ENCODE measurements at places on chromosomes 1 and 21.

GRCh38 chr1:152520561-152521090, 6.3 kb downstream of the CRCT1 start:
- no peak for DNase-seq

DNA sequence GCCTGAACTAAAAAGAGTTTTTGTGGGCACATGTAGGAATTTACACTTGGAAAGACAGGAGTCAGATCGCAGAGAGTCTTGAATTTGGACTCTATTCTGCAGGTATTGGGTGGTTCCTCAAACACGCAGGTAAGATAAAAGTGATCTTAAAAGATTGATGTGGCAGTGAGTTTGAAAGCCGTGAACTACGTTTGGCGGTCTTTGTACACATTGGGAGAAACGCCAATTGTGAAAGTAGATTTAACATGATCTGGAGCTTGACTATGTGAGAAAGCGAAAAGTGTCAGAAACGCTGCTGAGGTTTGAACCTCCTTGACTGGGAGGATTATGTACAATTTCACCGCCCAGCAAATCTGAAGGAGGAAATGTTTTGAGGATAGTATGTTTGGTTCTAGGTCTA, 1.5 kb upstream of the PPP2R5A start:
- DNase-seq: no peak

DNA sequence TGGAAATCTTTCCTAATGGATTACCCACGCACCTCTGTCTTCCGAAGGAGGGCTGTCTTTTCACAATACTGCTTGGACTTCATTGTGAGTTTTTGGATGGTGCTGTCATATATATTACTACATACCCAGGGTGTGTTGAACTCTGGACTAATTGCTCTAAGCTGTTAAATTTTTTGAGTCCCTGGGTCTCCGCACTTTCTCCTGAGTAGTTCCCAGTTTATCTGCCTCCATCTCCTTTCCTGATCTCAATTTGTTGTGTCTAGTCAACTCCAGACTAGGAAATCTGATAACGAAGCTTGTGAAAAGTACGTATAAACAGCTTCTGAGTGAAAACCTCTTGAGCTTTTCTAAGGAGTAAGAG, 211.1 kb downstream of the ROR1 start:
- DNase-seq: no peak

DNA sequence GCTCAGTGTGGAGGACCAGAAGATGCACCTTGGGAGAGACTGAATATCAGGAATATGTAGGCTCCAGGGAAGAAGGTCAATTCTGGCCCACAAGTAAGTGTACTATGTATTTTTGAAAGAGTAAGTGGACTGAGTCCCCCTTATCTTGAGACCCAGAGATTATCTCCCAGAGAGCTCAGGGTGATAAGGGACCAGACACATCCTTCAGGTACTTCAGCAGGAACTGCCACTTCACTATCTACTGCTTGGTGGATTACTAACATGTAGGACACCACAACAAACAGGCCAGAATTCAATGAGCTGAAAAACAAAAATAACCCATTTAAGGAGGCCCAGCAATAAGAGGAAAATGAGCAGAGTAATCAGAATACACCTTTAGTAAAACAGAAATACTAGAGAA, 119.2 kb downstream of the ZNF644 start:
- DNase-seq: no peak

DNA sequence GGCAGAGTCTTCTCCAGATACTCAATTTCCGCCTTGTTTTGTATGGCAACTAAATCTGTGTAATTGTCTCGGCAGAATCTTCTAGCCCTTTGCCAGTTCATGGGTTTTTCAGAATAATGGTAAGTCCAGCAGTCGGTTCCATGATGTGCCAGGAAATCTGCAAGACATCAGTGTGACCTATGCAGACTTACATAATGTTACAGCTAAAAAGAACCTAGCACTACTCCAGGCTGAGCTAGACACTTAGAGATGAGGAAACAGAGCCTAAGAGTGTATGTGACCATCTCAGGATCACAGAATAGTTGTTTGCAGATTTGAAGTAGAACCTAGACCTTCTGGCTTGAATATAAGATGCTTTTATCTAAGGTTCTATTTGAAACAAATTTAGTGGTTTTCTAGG, 2.8 kb downstream of the SELL start:
- no peak for DNase-seq

DNA sequence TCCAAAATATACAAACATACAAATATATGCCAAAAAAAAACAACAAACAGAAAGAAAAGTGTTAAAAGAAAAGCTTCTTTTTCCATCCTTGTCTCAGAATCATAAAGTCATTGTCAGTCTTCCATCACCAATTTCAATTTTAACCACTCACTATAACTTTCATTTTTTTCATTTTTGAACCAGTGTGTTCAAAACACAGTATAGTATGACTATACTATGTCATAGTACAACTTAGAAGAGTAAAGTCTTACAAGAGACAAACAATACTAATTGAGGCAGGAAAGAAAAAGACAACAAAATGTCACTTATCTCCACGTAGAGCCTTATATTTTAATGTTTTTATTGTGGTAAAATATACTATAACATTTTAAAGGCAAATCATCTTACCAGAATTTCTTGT, 7.6 kb downstream of the NSL1 start:
- no peak for DNase-seq

DNA sequence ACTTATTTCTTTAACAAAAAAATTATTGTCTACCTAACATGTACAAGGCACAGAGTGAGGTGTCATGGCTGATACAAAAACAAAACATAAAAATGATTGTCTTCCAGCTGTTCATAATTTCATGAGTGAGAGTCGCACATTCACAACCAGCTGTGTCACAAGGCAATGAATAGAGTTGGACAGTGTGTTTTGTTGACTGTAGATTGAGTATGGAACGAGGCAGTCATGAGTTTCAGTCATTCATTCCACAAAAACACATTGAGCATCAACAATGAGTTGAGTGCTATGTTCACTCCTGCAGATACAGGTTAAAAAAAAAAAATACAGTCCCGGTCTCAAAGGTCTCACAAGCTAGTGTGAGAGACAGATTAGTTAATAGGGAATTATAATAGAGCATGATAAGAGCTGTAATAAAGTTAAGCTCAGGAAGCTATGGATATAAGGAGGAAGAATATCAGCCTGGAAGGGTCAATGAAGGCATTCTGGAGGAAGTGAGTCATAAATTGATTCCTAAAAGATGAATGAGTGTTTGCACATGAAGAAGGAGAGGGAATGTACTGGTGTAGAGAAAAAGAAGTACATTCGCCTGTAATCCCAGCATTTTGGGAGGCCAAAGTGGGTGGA, 47.8 kb upstream of the ARHGAP29 start:
- no peak for DNase-seq

DNA sequence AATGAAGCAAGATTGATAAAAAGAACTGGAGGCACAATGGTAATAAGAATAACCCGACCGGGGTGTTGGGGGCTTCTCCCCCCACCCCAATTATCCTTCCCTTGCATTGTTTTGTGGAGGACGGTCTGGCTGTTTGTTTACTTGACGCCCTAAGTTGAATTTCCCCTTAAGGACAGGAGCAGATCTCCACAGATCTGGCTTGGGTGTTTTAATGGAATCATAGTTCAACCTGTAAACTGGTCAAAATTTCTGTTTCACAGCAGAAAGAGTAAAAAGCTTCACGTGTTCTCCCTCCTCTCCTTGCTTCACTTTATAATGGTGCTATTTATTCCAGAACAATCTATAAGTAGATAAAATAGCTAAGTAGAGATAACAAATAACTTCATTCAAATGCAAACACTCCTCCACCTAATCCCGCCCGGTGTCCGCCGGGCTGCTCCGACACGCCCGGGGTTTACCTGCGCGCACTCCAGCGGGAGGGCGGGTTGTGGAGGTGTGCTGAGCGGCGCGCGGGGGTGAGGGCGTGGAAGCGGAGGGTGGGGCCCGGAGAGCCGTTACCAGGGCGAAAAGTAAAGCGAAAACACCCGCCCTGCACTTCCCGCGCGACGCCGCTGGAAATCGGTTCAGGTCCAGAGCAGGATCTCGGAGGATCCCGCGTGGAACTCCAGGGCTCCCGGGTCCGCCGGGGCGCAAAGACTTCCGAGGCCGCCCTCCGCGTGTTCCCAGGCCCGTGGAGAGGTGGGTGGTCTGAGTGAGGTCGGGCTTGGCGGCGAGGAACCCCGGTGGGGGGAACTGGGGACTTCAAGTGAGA, 2.0 kb upstream of the ATF3 start:
- DNase-seq: no peak

DNA sequence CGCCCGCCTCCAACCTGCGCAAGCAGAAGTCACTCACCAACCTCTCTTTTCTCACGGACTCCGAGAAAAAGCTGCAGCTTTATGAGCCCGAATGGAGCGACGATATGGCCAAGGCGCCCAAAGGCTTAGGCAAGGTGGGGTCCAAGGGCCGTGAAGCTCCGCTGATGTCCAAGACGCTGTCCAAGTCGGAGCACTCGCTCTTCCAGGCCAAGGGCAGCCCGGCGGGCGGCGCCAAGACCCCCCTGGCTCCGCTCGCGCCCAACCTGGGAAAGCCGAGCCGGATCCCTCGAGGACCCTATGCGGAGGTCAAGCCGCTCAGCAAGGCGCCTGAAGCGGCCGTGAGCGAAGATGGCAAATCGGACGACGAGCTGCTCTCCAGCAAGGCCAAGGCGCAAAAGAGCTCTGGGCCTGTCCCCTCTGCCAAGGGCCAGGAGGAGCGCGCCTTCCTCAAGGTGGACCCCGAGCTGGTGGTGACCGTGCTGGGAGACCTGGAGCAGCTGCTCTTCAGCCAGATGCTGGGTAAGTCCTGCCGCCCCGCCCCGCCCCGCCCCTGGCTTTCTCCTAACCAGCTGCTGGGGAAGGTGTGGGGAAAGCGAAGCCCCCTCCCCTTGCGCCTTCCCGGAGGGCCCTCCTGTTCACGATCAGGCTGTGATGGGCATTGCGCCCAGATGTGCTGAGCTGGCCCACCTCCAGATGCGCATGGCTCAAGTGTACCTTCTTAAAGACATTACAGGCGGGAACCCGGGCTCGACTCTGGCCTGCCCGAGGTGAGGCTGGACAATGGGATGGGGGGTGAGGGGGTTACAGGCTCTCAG, 110.2 kb downstream of the NAV1 start:
- no peak for DNase-seq

GRCh38 chr1:112542206-112542973, 33.6 kb downstream of the WNT2B start:
- no peak for DNase-seq

- DNase-seq: no peak
These were observed 50.1 kb downstream of the PIK3CD start for GRCh38 chr1:9701665-9702064.

DNA sequence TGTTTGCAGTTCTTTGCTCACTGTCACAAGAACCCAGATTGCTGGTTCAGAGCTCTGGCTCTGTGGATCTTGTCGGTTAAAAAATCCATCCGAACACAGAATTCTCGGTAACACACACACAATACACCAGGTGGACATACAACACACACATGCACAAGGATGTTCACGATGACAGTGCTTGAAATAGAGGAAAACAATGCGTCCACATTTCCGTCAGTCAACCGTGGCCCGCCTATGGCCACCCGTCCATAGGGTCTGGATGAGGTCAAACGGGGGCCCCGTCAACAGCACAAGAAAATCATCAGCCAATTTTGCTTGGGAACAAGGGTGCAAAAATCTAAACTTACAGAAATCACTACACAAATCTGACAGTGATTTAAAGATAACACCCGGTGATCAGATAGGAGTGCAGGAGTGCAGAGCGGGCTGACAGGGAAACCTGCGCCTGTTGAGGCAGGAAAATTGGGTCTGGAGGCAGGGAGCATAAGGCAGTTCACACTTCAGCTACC, 50.4 kb upstream of the SLC19A1 start:
- DNase-seq: no peak

GRCh38 chr1:87151500-87152421, 176.9 kb upstream of the LMO4 start:
- peak; percentile 65 for DNase-seq

- no peak for DNase-seq
These were observed 206.6 kb downstream of the APP start for GRCh38 chr21:25964015-25964414.

- peak; percentile 30 for DNase-seq
These were observed 97.8 kb downstream of the FMN2 start for GRCh38 chr1:240189386-240189989.

- no peak for DNase-seq
These were observed 22.2 kb upstream of the ITPKB start for GRCh38 chr1:226761322-226761721.

- no peak for DNase-seq
These were observed 13.1 kb downstream of the RNF187 start for GRCh38 chr1:228500143-228500734.

GRCh38 chr1:88462488-88463261, 221.4 kb upstream of the PKN2 start:
- DNase-seq: peak; percentile 3

DNA sequence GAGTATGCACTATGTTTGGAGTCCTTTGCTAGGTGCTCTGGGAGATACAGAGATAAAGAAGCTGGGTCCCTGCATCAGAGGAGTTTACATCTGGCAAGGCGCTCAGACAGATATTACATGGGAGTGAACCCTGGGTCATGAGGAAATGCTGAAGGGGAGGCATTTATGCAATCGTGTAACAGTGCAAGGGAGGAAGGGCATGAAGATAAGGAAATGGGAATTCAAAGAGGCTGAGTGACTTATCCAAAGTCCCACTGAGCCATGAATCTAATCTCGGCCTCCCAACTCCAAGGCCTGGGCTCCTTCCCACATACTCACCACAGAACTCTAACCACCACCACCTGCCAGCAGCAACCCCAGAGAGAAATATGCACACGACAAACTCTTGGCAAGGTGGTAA, 51.6 kb downstream of the FAM163A start:
- DNase-seq: no peak

- DNase-seq: no peak
These were observed 111.3 kb downstream of the ERG start for GRCh38 chr21:38386967-38387366.

DNA sequence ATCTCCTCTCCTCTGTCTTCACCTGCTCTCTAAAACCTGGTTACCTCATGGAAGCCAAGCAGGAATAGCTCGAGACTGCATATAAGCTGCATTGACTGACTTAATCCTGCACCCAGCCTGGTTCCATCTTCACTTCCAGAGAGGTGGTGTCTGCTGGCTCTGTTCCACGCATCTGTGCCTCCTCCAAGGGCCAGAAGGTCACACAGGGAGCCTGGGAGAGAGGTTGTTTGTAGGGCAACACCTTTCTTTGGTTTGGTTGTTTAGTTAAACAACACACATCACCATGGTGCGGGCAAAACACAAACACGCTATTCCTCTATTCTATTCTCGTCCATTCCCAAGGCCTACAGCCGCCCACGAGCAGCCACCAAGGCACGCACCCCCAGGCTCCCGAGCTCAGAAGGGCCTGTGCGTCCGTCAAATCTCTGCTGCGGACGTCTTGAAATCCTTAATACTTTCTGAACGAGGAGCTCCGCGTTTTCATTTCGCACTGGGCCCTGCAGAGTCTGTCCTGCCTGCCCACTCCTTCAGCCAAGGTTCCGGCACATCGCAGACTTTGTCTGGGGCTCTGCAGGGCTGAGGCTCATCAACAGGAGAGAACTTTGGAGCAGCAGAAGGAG, 116.2 kb downstream of the RIPK4 start:
- no peak for DNase-seq

GRCh38 chr1:89995598-89996449, 914 bp downstream of the ZNF326 start:
- DNase-seq: no peak

All from HTR-8/SVneo (cell line).